ENCODE measurements at places on chromosomes 6 and 20.
A peak's percentile ranks its signal among the peaks of the same experiment; 100 is the strongest.

GRCh38 chr20:21241406-21241805 is 61.7 kb upstream of the XRN2 start:
- DNase-seq: no peak

DNA sequence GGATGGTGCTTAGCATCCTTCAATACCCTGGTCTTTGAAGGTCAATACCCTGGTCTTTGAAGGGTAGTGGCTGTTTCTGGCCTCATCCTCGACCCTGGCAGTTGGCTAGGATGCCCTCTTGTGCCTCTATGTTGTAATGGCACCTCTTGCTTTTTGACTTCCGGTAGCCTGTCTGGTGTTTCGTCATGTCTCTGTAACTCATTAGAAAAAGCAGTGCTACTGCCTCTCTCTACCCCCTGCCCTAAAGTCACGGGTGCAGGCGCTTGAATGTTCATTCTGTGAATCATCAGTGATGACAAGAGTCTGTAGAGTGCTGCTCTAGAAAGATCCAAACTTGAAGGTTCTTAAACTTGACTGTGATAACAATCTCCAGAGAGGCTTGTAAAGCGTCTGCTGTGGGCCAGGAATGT is 28.3 kb downstream of the RSPO4 start:
- DNase-seq: peak; percentile 31

- no peak for DNase-seq
Observed at GRCh38 chr6:88725111-88725975, 238.1 kb downstream of the RNGTT start.

GRCh38 chr6:80640176-80640575 is 533.7 kb downstream of the BCKDHB start:
- no peak for DNase-seq

DNA sequence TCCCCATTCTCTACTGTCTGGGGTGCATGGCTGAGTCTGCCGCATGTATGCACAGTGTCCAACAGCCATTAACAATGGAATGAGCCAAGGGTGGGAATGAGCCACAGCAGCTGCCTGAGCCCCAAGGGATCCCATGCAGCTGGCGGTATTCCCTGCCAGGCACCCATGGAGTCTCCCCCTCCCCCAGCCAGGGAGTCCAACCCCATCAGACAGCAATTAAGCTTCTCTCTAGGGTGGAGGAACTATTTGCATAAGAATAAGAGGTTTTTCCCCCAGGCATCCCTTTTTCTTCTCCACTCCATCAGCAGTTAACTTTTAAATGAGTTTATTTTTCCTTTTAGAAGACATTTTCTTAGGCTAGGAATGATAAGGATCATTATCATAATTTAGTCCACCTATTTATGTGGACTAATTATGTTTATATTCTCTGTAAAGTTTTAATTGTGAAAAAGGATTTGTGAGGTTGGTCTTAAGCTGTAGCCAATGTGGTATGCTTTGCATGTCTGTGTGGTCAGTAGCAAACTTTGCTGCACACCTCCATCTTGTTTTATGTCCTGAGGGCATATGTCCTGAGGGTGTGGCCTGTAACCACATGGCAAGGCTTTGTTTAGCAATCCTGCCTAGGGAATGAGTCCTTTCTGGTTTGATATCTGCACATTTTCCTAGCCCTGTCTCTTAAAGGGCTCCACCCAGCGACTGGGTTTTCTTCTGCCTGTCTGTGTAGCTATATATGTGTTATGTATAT is 158.9 kb upstream of the OLIG3 start:
- no peak for DNase-seq

GRCh38 chr6:138795809-138796603 is at the start of gene ECT2L:
Gene ECT2L, plus strand, starts transcription at chr6:138796087. Its CDS starts 17,188 bp downstream, at chr6:138813275.
- no peak for DNase-seq

GRCh38 chr6:36068586-36068985 is 41.0 kb downstream of the MAPK14 start:
- no peak for DNase-seq

- no peak for DNase-seq
Observed at GRCh38 chr6:74734901-74735300, 471.0 kb downstream of the COL12A1 start.

- DNase-seq: no peak
Observed at GRCh38 chr20:59178983-59179595, 15.5 kb downstream of the ZNF831 start.

GRCh38 chr6:111808493-111808892 is 64.8 kb downstream of the FYN start:
- DNase-seq: peak; percentile 58

- peak; percentile 2 for DNase-seq
Observed at GRCh38 chr6:163180874-163181541, 233.5 kb upstream of the QKI start.

GRCh38 chr6:85252085-85252484 is 197.8 kb upstream of the NT5E start:
- no peak for DNase-seq

- no peak for DNase-seq
Observed at GRCh38 chr6:107179004-107179403, 63.7 kb upstream of the BEND3 start.

DNA sequence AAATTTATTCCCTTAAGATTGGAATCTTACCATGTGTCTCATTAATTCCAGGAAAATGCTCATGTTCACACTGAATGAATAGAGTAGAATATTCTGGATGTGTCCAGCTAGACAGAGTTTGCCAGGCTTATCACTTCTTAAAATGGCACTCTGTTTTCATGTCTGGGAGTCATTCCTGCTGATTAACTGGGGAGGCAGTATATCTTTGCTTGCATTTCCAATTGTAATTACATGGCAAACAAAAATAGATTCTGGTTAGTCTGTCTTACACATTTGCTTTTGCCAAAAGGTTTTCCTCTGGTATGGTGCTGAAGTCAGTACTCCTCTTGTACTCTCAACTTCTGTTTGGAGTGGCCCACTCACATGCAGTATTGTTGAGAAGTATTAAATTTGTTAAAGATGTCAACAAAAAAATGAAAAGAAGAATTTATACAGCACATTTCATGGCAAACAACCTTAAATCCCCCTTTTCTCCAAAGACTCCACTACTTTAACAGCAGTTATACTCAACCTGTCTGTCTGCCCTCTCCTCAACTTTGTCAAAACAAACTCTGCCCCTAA is 70.2 kb downstream of the TENT5A start:
- no peak for DNase-seq

DNA sequence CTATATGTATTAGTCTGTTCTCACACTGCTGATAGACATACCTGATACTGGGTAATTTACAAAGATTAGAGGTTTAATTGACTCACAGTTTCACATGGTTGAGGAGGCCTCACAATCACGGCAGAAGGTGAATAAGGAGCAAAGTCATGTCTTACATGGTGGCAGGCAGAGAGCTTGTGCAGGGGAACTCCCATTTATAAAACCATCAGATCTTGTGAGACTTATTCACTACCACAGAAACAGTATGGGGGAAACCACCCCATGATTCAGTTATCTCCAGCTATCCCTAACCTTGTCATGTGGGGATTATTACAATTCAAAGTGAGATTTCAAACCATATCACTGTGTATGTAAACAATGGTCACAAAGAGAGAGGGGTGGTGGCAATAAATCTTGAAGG is 6.6 kb downstream of the CST8 start:
- DNase-seq: no peak

DNA sequence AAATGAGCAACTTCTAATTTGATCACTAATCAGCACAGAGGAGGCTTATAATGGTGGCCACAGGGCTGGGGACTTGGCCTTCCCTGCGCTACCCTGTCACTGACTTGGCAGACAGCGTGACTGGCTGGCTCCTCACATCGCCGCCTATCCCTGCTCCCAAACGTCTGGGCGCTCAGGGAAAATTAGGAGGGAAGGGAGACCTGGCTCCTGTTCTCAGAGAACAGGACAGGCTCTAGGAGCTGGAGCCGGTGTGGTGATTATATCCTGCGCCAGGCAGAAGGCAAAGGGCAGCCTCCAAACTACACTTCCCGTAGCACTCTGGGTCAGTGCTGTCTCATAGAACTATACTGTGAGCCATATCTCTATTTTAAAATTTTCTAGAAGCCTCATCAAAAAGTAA is 53.4 kb downstream of the VEGFA start:
- DNase-seq: no peak

- DNase-seq: no peak
Observed at GRCh38 chr6:146650799-146651481, 52.2 kb downstream of the ADGB start.

DNA sequence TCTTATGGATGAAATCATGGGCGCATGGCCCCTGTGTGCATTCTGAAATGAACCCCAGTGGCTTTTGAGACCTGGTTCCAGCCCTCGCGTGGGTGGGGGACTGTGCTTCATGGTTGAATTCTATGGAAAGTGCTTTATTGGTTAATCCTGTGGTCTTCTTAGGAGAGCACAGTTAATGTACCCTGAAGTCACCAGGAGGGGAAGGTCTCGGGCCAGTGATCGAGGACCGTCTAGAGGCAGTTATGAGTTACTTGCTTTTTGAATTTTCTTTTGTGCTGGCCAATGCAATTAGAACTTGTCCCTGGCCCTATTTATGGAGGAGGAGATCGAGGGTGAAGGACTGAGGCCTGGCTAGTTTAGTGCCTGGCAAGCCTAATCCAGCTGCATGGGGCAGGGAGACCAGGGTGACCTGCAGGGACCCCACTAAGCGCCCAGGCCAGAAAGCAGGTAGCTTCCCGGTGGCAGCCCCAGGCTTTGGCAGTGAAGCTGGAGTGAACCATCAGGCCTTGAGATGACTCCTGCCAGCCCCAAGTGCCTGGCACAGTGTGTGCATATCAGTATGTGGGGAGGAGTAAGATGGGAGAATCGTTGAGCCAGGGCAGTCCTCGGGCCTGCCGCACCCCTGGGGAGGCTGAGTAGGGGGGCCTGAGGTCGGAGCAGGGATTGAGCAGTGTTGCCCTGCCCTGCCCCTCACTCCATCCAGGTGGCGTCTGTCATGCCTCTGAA is 144.6 kb upstream of the RNF24 start:
- no peak for DNase-seq

- DNase-seq: no peak
Observed at GRCh38 chr20:995170-995569, 6.9 kb downstream of the RSPO4 start.

DNA sequence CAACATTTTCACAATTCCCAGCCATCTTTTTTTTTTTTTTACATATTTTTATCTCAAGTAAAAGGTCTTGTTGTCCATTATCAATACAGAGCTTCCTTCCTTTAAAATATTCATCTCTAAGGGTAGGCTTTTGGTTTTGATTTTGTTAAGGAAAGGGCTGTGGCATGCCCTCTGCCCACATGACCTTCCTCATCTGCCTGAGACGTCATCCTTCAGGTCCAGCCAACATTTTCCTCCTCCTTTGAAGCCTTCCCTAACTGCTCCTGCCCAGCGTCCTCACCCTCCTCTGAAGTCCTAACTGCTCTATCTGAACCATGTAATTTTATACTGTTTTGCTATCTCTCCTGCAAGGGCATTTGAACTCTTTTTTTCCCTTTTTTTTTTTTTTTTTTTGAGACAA is 73.9 kb upstream of the TGM3 start:
- DNase-seq: no peak

DNA sequence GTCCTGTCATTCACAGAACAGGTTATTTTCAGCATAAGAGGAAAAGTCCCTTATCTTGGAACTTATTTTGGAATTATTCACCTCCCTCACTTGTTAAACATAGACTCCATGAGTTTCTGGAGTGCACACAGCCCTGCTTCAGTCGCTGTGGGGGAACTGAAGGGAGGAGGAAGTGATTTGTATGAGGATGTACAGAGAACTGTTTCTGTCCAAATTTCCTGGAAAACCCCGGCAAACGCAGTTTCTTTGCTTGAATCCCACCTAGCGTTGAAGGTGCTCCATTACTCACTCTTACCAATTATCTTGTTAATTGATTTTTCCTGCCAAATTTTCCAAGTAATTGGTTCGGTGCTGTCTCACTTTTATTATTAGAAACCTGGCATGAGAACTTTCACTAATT is 78.0 kb upstream of the AGPAT4 start:
- no peak for DNase-seq

DNA sequence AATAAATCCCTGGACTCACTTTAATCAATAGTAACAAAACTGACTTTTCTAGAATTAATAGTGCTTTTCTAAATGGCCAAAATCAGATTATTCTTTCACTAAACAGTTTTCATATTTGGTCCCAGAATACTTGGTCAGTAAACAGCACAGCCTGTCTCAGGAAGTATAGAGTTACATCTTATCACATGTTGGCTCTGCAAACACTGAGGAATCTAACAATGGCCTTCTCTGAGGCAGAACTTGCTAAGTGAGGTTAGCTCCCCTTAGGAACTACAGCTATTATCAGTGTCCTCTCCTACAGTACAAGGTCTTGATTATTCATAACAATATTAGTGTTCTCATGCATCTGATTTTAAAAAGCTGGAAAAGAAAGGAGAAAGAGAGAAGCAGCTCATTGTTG is 1622.8 kb downstream of the HACE1 start:
- no peak for DNase-seq

- peak; percentile 82 for DNase-seq
Observed at GRCh38 chr20:47727170-47727880, 58.0 kb downstream of the SULF2 start.

- no peak for DNase-seq
Observed at GRCh38 chr20:57043669-57044268, 222.7 kb downstream of the BMP7 start.

- peak; percentile 53 for DNase-seq
Observed at GRCh38 chr6:111096246-111096645, 8.9 kb downstream of the SLC16A10 start.

DNA sequence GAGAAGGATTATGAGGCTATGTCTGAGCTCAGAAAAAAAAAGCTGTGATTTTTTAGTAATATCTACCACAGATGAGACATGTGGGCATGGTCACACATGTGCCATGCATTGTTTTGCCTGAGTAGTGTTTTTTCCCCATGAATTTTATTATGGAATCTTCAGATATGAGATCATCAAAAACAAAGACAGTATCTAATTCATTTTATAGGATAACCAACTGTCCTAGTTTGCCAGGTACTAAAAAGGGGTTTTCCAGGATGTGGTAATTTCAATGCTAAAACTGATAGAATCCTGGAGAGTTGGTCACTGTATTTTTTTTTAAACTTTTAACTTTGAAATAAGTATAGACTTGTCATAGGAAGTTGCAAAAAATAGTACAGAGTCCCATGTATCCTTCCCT is 127.4 kb upstream of the MAP3K7 start:
- no peak for DNase-seq

- DNase-seq: no peak
Observed at GRCh38 chr20:3754276-3754630, 13.3 kb downstream of the ADISSP start.

DNA sequence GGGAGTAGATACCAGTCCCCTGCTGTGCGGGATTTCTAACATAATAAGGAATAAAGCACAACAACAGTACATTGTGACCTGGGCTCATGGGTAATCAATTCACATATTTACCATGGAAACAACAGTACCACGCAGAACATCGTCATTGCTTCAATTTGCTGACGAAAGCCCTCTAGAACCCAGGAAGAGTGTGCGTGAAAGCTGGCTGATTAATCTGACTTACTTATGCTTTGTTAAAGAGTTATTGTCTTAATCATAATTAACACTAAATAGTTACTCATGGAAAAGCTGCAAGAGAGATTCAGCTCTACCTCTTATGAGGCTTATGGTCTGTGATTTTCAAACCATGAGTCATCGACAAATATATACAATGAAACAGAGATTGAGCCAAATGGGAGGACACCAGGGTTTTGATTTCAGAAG is 644.3 kb upstream of the AGPAT4 start:
- DNase-seq: no peak

- DNase-seq: no peak
Observed at GRCh38 chr6:97697456-97697855, 414.4 kb upstream of the MMS22L start.

- DNase-seq: no peak
Observed at GRCh38 chr6:12024699-12025434, 12.8 kb downstream of the HIVEP1 start.

Measured in CD4-positive, alpha-beta T cell treated with Interleukin-17A for 1 hour (primary cell).